ENCODE measurements at places on chromosomes 3 and 15.

- no peak for DNase-seq
These were observed 34.6 kb upstream of the SEMA6D start for GRCh38 chr15:47682661-47683060.

- DNase-seq, result no peak
These were observed 49.9 kb upstream of the IGSF11 start for GRCh38 chr3:119084371-119085069.

- DNase-seq, result no peak
These were observed 820.8 kb downstream of the IGSF11 start for GRCh38 chr3:118213892-118214291.

DNA sequence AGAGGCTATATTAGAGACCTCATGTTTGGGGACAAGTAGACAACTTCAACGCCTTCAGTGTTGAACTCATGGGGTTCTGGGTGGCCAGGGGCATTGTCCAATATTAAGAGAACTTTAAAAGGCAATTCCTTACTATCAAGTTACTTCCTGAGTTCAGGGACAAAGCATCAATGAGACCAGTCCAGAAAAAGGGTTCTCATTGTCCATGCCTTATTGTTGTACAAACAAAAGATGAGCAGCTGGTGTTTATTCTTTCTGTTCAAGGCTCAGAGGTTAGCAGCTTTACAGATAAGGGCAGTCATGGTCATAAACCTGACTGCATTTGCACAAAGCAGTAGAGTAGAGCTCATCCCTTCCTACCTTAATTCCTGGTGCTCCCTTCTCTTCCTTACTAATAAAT, 18.5 kb upstream of the PDHB start:
- DNase-seq, result no peak

GRCh38 chr3:177878957-177879356, 657.3 kb upstream of the KCNMB2 start:
- no peak for DNase-seq

DNA sequence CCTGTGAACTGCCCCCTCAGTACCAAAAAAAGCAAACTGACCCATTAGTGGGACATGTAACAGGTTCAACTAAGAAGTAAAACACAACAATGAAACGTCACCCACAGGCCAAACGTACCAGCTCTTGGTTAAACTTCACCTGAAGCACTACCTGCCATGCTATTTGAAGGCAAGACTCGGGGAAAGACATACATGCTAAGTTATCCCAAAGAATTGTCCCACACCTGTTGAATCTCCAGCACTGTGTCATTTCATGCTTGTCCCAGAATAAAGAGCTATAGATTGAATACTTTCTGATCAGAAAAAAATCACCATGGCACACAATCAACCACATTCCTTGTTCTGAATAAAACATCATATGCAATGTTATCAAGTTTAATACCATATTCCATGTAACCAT, 195.4 kb upstream of the WNT5A start:
- DNase-seq, result no peak
